B cell (primary cell): ENCODE measurements at places on chromosomes 11 and 22. TPM values are rescaled to one million over a fixed set of nuclear protein-coding genes. Genes with fewer than 3 reads are reported as not detected.

DNA sequence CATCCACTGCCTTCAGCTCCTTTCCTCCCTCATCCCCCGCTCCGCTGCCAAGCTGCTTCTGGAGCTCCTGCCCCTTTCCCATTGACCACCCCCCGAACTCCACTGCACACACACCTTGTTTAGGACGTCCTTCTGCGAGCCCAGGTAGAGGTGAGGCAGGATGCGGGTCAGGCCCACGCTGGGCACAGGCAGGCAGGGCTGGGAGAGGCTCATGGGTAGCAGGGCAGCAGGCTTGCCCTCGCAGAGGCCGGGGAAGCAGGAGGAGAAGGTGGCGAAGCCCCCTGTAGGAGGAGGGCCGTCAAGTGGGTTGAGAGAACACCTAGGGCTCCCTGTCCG is 13.3 kb downstream of the DUSP8 start:
- DNase-seq: no peak

DNA sequence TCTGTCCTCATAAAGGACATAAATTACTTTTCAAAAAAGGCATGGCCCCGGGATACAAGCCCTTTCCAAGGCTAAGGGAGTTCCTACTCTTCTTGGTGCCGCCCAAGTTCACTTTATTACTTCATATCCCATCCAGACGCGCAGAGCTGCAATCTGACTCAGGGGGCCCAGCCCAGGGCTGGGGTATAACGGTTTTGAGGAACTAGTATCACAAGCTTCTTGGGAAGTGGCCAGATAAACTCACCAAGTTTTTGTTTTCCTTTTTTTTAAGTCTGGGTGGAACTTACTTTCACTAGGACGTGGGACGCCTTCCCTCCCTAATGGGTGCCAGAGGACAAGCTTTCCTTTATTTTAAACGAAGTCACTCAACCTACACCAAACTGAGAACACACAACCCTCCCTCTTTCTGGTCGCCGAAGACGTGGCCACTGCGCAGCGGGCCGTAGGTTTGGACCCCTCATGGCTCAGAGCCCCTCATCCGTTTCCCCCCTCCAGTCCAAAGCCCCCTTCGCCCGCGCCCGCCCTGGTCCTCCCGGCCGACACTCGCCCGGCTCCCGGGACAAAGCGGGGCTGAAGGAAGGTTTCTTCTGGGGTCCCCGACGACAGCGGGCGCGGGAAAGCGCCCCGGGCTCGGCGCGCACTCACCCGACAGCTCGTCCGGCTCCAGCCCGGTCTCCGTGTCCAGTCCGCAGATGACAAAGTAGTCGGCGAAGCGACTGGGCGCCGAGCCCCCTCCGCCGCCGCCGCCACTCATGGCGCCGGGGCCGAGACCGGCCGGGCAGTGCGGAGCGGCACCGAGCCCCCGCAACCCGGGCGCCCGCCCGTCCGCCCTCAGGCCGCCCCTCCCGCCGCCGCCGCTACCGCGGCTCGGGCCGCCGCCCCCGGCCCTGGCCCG is 587 bp downstream of the DENND5A start:
- peak; percentile 68 for DNase-seq

The APBB1 gene
- 31.4 and 32.5 TPM in 2 replicates for total RNA-seq

The POU2AF2 gene
- not detected in 2 replicates for total RNA-seq

GRCh38 chr11:6129011-6129410 is 21.5 kb downstream of the OR56B4 start:
- DNase-seq: no peak

- no peak for DNase-seq
Measured at GRCh38 chr22:50218996-50219727, 18.4 kb downstream of the SELENOO start.

The RNF215 gene
- 16.7 and 18.6 TPM in 2 replicates for total RNA-seq

DNA sequence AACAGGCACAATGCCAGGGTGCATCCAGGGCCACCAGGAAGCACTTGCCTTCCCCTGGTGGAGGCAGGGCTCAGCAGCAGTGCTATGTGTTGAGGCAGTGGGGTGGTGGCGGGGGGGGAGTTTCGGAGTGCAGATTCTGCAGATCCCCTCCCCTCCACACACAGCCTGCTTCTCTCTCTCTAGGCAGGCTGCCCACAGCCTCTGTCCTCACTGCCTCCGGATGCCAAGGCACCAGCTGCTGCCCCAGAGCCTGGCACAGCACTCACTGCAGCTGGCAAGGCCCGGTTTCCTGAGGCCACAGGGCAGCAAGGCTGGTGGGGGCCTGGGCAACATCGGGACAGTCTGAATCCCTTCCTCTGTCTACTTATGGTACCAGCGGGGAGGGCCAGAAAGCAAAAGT is 35.8 kb downstream of the NRXN2 start:
- DNase-seq: no peak

The OR10G8 gene
- not detected in 2 replicates for total RNA-seq

GRCh38 chr11:56750190-56750589 is 1.7 kb upstream of the OR9G4 start:
- DNase-seq: no peak

DNA sequence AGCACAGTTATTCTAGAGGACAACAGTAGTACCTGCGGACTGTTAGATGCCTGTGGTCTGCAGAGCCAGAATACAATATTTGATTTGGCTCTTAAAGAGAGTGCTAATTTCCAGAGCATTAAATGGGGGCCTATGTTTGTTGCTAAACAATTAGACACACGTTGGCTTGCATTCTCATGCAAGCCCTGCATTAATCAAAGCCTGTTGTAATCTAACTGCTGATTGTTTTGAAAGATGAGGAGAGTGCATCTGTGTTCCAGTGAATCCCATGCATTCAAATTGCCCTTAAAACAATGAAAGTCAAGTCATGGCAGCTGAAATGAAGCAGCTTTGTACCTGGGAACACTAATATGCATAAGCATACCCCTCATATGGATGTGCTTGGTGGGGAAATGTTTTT is 419.4 kb downstream of the DYNC2H1 start:
- DNase-seq: no peak

The RBM4B gene
- 61.3 and 66.4 TPM in 2 replicates for total RNA-seq

The DNAJC4 gene
- total RNA-seq: 65.9 and 74.4 TPM in 2 replicates

The BAIAP2L2 gene
- 0.96 and 1.3 TPM in 2 replicates for total RNA-seq

GRCh38 chr11:94469416-94469815 is 24.2 kb downstream of the MRE11 start:
- DNase-seq: no peak

DNA sequence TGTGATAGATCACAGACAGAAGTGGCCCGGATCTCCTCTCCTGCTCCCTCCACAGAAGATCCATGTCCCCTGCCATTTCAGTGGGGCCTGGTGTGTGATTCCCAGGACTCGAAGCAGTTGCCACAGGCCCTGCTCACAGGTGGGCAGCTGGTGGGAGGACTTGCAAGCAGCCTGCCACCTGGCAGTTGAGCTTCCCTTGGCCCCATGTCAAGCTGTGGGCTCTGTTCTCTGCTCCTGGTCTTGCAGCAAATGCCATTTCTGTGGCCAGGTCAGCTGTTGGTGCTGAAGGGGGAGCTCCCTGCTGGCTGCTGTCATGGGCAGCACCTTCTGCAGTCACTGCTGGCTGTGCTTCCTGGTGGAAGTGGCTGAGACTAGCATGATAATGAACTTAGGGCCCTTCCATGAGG is 59.1 kb upstream of the SLC22A12 start:
- DNase-seq: no peak
